ENCODE measurements at places on chromosomes 1 and 21. TPM values are rescaled to one million over a fixed set of nuclear protein-coding genes. Genes with fewer than 3 reads are reported as not detected.
A peak's percentile ranks its signal among the peaks of the same experiment; 100 is the strongest.

RAVER2 gene
- polyA plus RNA-seq = 10.7 TPM

FOXO6 gene
- 1.4 TPM for polyA plus RNA-seq

RXRG gene
- 6.6 TPM for polyA plus RNA-seq

MYOG gene
- not detected for polyA plus RNA-seq

S100A1 gene
- 0.97 TPM for polyA plus RNA-seq

PDE9A gene
- 5.6 TPM for polyA plus RNA-seq

NFIA gene
- polyA plus RNA-seq = 11.8 TPM

LCE1E gene
- not detected for polyA plus RNA-seq

- DNase-seq = no peak
These were observed 61.4 kb upstream of the LRRN2 start for GRCh38 chr1:204746838-204747442.

- no peak for DNase-seq
These were observed 67.5 kb upstream of the CD1D start for GRCh38 chr1:158112994-158113758.

GRCh38 chr21:41672543-41672915 is 94.3 kb downstream of the RIPK4 start:
- DNase-seq = no peak

- DNase-seq = no peak
These were observed 12.3 kb upstream of the DENND2D start for GRCh38 chr1:111212634-111213335.

DNA sequence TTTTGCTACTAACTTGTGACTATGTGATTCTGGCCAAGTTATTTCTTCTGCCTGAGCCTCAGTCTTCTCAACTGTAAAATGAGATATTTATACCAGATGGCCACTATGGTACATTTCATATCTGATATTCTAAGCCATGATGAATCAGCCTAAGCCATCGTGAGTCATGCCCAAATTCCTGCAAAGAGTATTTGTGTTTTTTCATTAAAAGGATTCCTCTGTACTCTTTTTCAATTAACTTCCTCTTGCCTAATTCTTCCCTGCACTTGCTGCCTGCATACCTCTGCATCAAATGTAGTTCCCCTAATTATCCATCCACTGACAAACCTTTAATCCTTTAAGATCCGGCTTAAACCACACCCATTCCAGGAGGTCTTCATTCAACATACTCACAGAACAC is 575.1 kb upstream of the BEND5 start:
- no peak for DNase-seq

- DNase-seq = peak; percentile 76
These were observed 4.0 kb upstream of the GPR3 start for GRCh38 chr1:27388337-27389005.

- no peak for DNase-seq
These were observed 53.6 kb downstream of the TESK2 start for GRCh38 chr1:45437323-45437722.

- no peak for DNase-seq
These were observed 15.0 kb upstream of the ROR1 start for GRCh38 chr1:63758791-63759190.

DNA sequence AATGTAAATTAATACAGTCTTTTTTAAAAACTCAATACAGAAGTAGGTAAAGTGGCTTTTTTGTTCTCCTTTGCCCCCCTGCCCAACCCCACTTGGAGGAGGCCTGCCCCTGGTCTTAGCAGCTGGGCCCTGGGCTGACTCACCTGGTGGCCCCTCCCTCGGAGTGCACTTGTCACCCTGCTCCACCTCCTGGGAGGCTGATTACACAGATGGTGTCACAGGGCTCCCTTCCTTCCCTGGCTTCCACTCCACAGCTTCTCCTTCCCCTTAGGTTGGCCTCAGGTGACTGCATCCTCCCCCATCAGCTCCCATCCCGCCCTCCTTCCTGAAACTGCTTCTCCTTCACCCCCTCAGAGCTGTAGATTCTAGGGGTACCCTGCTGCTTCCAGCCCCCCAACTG is 11.7 kb upstream of the CAPN9 start:
- DNase-seq = no peak

- DNase-seq = no peak
These were observed 1.1 kb downstream of the NKAIN1 start for GRCh38 chr1:31238612-31238985.

GRCh38 chr1:10663678-10664035 is 132.8 kb downstream of the CASZ1 start:
- DNase-seq = peak; percentile 73

- no peak for DNase-seq
These were observed 8.9 kb downstream of the COL16A1 start for GRCh38 chr1:31694964-31695313.

DNA sequence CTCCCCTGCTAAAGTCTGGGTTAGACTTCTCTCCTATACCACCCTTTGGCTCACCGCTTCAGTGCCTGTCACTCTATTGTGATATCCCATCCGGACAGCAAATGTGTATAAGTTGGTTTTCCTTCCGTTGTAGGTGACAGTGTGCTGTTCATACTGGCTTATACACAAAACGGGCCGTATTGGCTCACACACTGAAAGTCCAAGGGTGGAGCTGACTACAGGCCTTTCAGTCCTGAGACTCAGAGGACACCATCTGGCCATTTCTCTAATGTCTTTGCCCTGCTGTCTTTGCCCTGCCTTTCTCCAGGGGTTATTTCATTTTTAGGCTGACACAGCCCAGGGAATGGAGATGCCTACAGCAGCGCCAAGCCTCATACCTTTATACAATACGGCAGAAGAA is 90.7 kb downstream of the URB2 start:
- DNase-seq = no peak

DNA sequence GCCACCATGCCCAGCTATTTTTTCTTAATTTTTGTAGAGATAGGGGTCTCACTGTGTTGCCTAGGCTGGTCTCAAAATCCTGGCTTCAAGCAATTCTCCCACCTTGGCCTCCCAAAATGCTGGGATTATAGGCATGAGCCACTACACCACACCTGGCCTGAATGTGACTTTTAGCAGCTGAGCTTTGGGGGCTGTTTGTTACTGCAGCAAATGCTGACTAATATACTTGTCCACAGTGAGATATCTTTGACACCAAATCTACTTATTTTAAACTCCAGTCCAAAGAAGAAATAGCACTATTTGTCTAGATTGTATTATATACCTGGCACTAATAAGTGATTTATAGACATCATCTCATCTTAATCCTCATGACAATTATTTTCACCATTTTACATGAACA is 30.5 kb downstream of the LRRC52 start:
- DNase-seq = no peak

DNA sequence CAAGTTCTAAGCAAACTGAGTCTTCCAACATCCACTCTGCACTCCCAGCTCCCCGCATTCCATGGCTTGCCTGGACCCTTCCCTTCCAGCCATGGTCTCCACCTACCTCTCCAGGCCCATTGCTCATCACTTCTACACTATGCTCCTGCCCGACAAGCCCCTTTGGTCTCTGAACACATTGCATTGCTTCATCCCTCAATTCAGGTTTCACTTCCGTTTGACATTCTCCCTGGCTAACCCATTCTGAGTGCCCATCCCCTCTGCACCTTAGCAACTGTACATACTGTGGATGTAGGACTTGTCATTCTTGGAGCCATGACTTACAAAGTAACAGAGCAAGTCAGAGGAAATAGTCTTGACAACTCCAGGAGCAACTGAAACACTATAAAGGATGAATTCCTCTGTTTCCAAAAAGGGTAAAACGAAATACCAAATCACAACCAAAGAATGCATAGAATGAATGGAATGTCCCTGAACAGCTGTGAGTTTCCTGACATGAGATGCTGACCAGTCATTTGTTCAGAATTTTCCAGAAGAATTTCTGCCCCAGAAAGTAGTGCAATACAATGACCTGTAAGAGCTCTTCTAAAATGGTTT is 66.7 kb downstream of the KCNJ6 start:
- no peak for DNase-seq

DNA sequence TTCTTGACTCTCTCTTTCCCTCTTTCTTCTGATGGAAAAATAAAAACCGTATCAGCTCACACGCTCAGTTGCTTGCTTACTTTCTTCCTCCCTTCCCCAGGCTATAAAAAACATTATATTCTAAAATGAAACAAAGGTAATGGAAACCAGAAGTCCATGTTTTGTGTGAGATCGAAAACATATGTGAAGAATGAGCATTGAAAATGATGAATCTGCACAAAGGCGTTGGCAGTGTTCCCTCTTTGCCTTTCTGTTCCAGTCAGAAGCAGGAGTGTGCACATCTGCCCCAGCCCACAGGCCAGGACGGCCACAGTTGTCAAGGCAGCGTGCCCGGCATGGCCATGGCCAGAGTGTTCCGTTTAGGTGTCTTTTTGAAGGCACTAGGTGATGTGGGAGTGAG is 185.3 kb upstream of the USP24 start:
- no peak for DNase-seq

DNA sequence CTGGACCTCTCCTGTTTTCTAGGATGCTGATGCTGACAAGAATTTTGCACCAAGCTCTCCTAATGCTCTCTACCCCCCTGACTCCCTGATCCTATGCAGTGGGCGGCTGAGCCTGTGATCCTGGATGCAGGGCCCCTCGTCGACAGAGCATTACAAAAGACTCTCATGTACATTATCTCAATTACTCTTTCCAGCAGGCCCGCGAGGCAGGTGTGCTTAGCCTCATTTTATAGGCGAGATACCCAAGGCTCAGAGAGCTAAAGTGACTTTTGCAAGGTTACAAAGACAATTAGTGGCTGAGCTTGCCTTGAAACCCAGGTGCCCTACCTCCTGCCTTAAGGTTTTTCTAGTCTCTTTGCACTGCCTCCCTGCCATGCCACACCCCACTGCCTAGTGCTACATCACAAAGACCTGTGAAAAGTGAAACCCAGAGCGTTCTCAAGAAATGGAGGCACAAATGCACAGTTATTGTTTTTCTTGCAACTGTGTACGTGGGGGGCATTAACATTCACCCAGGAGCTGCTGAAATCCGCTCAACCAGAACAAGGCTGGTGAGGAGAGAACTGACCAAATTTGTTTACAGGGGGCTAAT is 10.0 kb upstream of the C8A start:
- DNase-seq = no peak

DNA sequence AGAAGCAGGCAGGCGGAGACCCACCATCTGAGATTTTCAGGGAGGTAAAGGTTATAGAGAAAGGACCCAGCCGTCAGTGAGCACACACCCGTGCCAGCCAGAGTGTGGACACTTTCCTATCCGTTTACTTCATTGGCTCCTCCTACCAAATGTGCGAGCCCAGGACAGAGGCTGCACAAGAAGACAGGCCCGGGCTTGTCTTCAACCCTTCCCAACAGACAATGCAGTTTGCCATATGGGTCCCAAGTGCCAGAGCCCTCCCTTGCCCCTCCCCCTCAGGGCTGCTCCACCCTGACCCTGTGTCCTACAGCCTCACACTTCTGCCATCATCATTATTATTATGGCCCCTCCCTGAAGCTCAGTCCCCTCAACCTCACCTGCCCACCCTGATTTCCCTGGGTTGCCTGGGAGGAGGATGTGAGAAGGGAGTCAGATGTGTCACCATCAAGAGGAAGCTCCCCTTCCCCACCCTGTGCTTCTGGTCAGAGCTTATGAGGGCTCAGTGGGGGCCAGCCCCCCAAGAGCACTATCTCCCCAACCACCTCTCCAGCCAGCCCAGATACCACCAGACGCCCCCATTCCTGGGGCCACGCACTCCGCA is 9.4 kb downstream of the LAPTM5 start:
- DNase-seq = no peak

DNA sequence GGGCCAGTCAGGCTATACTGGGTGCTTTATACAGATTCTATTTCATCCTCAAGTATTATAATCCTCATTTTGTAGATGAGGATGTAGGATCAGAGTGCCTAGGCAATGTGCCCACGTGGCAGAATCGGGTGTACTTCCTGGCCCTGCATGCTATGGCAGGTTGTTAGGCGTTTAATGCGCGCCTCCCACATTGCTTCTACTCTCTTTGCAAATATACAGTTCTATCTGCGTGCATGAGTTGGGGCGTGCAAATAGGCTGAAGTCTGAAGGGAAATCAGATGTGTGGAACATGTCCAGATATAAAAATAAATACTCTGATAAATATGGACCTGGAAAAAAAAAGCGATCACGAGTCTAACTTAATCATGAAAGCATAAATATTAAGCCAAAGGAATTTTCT is 194.7 kb upstream of the FMN2 start:
- no peak for DNase-seq

- DNase-seq = no peak
These were observed 72.1 kb downstream of the S1PR1 start for GRCh38 chr1:101308935-101309333.

DNA sequence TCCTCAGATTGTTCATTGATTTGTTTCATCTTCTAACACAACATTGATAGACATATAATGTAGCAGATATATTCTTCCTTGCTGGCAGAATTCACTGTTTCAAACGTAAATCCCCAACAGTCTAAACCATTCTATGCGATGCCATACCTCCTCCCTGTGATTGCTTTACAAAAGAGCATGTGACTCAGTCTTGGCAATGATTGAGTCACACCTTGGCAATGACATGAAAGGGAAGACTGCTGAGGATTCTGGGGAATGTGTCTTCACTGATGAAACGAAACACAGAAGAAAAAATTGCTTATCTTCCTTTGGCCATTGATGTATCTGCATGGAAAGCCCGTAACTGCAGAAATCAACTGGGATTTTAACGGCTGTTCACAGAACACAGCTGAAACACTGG is 409.6 kb upstream of the ZRANB2 start:
- no peak for DNase-seq

GRCh38 chr1:186812570-186812969 is 16.2 kb upstream of the PLA2G4A start:
- DNase-seq = no peak

DNA sequence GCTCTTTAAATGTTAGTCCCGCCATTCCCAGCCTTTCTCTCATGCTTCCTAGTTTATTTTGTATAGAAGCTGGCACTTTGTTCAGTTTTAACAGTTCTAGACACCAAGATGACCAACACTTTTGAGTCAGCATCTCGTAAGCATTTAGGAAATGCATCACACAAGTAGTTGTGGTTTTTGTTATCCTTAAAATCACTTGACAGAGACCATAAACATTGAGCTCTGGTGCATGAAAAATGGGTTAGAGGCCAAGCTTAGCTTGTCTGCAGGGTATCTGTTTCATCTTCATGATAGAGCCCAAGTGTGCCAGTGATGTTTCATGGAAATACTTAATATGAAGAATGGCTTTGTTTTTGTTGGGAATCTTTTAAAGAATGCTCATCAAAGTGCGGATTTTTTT is 159.7 kb downstream of the DISP1 start:
- DNase-seq = no peak

DNA sequence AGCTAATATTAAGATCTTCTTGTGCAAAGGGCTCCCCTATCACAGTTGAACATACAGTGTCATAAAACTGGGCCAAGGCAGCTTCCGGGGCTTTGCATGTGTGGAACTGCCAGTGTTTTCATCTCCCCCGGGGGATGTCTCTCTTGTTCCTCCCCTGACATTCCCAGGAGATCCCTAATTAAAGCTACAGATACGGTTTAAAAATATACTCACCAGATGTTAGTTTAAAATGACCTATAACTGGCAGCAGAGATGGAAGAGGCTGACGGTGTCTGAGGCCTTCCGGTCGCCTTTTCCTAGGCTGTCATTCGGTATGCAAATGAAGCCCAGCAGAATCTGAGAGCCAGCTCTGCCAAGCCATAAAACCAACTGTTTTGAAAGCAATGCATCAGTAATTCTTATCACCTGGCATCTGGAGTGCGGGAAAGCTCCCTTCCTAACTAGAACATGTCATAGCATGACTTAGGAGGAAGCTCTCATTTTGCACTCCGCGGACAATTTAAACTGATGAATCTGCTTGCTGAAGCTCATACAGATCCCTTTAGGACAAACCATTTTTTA is 436.5 kb upstream of the VAMP3 start:
- no peak for DNase-seq

Data from ovary (tissue), 10 donors.